Stimulated activated CD4-positive, alpha-beta T cell treated with anti-CD3 and anti-CD28 coated beads, Interleukin-1b, Interleukin-23, amount 100 ng/mL, for 1 hour (primary cell): ENCODE measurements at places on chromosomes 2 and 18.

DNA sequence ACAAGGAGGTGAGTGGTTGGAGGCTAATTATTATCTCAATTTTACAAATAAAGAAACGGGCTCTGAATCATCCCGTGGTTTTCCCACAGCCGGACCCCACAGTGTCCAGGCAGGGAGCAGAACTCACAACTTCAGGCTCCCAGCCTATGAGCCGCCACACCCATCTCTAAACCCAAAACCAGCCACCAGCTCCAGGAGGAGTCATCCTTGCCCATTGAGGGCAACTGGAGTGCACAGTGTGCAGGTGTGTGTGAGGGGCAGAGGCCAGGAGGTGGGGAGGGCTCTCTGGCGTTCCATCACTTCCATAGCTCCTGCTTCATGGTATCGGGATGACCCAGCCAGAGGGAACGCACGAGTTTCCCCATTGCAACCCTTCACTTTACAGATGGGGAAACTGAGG, 144.5 kb downstream of the CYP26B1 start:
- no peak for DNase-seq

DNA sequence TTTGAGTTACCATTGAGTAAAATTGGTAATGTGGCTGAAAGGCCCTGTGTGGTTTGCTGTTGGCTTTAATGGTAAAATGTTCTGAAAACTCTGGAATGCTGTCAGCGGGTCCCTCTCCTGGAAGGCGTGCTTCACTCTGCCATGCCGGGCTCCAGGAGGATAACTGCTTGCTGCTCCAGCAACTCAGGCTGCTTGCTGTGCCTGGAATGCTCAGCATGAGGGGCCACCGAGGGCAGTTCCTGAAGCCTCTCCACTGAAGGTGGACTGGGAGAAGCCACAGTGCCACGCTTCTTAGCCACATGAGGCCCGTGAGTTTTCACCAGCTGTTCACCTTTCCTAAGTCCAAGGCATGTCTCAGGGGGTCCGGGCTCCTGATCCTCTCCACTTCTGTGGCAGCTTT, 90.4 kb upstream of the FAM110C start:
- DNase-seq: no peak

DNA sequence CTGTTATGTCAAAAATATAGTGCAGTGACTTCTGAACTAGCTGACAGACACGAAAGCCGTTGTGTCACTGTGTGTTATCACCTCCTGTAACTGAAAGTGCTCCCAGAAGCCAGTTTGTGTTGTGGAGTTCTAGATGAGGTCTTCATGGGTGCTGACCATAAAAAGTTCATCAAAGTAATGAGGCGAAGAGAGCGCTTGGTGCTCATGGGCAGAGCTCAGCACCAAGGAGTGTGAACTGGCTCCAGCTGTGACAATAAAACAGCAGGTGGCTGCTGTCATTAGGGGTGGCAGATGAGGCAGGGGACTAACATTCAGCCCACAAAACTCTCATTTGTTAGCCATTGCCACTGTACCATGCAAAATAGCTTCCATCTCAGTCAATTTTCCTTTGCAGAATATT, 151.1 kb downstream of the ZNF407 start:
- no peak for DNase-seq

- no peak for DNase-seq
These were observed 20.2 kb upstream of the PAX3 start for GRCh38 chr2:222318712-222319585.

GRCh38 chr2:113818382-113818951, 62.0 kb upstream of the SLC35F5 start:
- DNase-seq: no peak

DNA sequence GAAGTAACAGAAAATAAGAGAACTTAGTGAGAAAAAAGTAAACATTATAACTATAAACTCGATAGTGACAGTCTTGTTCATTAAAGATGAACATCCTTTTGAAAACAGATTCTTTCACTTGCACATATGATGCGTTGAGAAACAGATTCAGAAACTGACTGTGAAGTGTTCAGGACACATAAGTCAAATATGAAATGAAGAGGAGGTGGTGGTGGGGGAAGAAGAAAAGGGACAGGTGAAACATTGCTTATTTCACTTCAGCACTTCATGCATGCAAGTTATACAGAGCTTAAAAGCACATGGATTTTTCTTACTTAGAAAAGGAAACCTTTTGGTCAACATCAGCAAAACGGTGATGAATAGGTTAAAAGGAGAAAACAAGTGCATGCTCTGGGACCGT, 42.5 kb downstream of the STAT4 start:
- no peak for DNase-seq

DNA sequence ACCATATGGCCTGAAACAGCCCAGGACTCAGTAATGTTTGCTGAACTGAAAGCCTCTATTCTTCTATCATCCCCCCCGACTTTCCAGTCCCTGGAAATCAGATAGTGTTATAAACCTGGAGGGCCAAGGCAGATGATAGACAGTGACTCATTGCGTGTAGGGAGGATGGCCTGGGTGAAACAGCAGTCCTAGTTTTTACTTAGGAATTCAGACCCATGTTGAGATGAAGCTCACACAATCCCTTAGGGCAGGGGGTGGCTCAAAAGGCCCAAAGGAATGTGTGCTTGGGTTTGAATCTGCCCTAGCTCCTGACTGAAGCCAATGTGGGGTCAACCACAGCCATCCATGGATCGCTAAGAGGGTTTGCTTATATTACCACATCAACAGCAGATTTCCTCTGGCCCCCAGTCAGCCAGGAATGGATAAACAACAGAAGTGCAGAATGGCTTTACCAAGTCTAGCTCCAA, 43.9 kb upstream of the STPG4 start:
- no peak for DNase-seq

- no peak for DNase-seq
These were observed 75.7 kb upstream of the OTOS start for GRCh38 chr2:240216167-240216566.

GRCh38 chr2:226247289-226248275, 552.0 kb downstream of the IRS1 start:
- DNase-seq: no peak

GRCh38 chr2:27572998-27573429, 9.8 kb upstream of the ZNF512 start:
- no peak for DNase-seq

- no peak for DNase-seq
These were observed 1.2 kb upstream of the IMPA2 start for GRCh38 chr18:11980163-11980493.

GRCh38 chr2:176710657-176711186, 441.5 kb downstream of the MTX2 start:
- no peak for DNase-seq

DNA sequence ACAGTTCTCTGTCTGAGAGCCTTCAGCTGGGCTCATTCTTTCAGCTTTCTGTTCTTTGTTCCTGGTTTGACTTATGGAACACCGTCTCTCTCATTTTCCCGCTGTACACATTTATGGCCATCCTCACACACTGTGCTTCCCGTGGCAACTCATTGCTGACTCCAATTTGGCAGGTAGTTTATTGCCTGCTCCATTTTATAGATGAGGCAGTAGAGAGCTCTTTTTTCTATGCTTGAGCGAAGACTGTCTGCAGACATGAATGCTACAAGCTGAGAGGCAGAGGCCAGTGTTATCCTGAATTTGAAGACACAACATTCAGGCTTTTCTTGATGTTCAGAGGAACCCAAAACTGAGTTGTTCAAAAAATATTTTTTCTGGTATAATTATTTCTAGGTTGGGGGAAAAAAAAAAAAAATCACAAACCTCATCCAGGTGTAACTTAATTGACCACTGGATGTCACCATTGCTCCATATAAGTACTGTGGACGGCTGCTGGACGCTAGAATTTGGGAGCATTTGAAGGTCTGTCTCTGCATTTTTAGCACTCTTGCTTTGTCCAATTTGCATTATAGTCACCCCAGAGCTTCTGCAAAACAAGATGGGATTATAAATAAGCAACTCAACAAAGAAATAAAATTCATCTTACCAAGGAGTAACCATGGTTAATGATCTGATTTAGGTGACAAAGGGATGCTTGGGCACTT, 83.5 kb downstream of the HRH4 start:
- DNase-seq: no peak

- DNase-seq: no peak
These were observed 221.5 kb upstream of the NCKAP5 start for GRCh38 chr2:133789743-133790142.

DNA sequence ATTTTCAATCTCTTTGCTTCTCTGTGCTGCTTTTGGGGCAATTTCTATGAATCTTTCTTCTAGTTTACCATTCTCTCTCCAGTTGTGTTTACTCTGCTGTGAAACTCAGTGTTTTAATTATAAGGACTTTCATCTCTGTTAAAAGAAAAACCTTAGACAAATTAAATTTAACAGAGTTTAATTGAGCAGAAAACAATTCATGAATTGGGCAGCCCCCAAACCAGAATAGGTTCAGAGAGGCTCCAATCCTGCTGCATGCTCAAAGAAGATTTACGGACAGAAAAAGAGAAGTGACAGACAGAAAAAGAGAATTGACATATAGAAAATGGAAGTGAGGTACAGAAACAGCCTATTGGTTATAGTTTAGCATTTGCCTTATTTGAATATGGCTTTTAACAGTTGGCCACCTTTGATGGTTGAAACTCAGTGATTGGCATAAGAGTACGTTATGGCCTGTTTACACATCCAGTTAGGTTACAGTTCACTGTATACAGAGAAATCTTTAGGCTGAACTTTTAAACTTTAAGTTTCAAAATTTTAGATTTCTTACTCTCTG, 120.4 kb downstream of the RNF152 start:
- no peak for DNase-seq

DNA sequence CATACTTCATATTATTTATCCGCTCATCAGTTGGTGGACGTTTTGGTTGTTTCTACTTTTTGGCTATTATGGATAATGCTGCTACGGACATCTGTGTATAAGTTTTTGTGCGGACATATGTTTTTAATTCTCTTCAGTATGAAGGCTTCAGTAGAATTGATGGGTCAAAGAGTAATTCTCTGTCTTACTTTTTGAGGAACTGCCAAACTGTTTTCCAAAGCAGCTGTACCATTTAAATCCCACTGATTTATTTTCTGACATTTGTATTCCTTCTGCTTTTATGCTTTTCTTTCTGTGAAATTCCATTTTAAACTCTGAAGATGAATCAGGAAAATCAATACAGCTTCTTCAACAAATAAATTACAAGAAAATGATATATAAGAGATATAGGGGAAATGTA, 20.8 kb downstream of the FAM110C start:
- no peak for DNase-seq
